Stimulated activated CD8-positive, alpha-beta memory T cell treated with anti-CD3 and anti-CD28 coated beads, Interleukin-7, amount 100 ng/mL, for 1 hour (primary cell): ENCODE measurements at places on chromosomes 4 and X.

GRCh38 chrX:19740744-19741143 is 146.7 kb downstream of the SH3KBP1 start:
- DNase-seq = no peak

- no peak for DNase-seq
These were observed 35.6 kb downstream of the LIMCH1 start for GRCh38 chr4:41573502-41574001.

GRCh38 chrX:115289465-115289864 is at the start of gene LUZP4:
TSS of gene LUZP4 (plus strand) at chrX:115289715. CDS start at chrX:115289760, 45 bp downstream.
- no peak for DNase-seq

DNA sequence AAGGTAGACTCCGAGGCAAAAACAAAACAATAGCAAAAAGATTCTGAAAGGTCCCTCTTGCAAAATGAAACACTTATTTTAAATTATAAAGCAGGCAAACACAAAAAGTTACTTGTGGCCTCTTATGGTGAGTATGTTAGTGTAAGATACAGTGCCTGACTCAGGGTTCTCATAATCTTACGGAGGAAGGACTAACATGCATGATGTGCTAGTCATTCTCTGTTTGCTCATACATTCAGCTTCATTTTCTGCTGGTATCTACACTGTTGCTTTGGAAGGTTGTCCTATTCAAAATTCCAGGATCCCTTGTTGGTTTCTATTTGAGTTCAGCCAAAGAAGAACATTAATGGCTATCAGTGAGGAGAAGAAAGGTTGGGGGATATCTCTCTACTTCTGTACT is 249.1 kb upstream of the FAM47A start:
- no peak for DNase-seq

GRCh38 chr4:76823495-76823894 is 74.4 kb downstream of the SOWAHB start:
- DNase-seq = no peak

DNA sequence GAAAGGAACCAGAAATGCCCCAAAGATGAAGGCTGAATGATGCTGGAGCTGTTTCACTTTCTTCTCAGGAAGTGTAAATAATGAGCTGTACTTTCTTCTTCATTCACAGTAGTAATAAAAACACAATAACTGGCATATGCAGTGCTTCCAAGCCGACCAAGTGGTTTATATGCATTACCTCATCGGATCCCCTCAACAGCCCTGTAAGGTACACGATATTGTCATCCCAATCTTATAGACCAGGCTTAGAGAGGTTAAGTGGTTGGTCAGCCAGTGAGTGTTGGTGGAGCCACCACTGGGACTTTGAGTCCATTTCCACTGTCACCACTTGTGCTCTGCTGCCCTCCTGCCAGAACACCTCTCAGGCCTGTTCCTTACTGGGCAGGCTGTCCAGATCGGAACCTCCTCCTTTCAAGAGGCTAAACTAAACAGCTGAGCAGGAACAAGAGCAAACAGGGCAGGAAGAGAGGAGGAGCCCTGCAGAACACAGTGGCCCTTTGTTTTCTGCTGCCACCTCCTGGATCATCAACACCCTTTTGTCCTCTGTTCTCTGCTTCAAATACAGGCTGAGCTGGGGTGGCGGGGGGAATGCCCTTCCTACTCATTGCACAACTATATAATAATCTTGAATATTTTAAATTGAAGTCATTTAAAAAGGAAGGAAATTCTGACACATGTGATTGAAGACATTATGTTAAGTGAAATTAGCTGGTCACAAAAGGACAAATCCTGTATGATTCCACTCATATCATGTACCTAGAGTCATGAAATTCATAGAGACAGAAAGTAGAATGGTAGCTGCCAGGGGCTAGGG is 112.5 kb upstream of the ATP6AP2 start:
- no peak for DNase-seq

GRCh38 chr4:8761824-8762205 is 109.8 kb downstream of the HMX1 start:
- DNase-seq = no peak

GRCh38 chr4:73019462-73020047 is 50.0 kb downstream of the COX18 start:
- DNase-seq = no peak

DNA sequence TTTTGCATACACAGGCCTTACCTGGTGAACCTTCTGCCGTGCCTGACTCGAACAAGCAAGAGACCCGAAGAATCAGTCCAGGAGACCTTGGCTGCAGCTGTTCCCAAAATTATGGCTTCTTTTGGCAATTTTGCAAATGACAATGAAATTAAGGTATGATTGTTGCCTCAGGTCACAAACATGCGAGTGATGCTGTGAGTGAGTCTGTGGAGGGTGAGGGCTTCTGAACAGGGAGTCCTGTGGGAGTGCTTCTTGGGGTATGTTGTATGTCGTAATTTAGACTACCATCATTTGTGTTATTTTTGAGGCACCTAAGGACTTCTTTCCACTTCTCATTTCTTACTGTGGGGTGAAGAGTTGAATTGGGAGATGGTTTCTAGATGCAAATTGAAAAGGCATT is 32.8 kb downstream of the HTT start:
- DNase-seq = no peak

DNA sequence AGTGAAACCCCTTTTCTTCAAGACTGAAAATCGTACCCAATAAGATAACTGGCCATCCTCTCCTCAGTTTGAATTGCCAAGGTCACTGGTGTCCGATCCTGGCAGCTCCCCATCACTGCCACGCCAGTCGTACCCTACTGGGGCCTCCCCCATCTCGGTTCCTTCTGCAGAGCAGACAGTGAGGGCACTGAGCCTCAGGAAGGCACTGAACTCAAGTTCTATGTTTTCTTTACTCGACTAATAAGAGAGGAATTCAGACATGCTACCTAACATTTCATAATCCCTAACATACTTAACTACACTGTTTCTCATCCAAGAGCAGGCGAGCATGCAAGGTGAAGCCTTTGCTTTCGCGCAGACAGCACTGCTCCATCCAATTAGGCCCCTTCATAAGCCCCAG is 23.4 kb downstream of the ZFYVE28 start:
- no peak for DNase-seq

DNA sequence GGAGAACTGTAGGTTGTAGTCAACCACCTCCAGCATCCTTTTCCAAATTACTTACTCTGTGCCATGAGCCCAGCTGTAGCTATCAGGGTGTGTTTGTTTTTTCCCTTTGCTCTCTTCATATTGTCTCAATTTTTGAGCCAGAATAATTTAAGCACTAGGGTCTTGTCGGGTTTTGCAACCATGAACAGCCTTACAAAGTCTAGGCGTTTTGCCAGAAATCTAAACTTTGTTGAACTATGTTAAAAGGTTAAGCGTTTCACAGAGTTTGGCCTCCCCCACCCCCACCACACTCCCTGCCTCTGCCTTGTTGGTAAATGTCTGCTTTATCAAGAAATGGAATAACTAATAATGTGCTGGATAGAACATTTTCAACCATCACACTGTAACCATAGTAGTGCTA is 190.6 kb upstream of the TTC29 start:
- DNase-seq = no peak
